ENCODE measurements at places on chromosomes 6 and 20. TPM values are rescaled to one million over a fixed set of nuclear protein-coding genes. Genes with fewer than 3 reads are reported as not detected.

DNA sequence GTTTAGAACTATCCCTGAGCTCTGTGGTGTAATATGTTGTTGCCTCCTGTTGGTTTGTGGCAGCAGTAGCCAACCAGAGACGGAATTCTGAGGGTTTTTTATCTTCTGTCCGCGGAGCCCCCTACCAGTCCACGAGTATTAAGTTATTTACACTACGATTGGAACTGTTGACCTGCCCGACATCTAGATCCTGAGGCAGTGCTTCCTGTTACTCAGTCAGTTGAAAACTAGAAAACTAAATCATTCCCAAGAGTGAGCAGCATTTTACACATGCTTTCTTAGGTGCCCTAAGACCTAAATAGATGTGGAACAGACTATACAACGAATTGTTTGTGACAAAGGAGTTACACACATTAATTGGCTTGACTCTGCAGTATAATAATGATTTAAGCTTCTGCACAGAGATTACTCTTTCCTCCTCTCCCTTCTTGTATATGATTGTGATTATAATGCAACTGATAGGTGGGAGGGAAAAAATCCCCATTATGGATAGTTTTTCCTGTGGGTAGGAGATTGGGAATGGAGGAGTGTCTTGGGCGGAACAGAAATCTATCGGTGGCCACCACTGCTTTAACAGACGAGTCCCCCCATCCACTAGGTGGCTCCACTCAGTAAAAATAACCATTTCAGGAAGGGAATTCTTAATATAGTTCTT, 1.7 kb downstream of the LOC128125822 start:
- DNase-seq = no peak

- DNase-seq = no peak
Measured at GRCh38 chr6:112235956-112236355, 18.4 kb downstream of the LAMA4 start.

- DNase-seq = no peak
Measured at GRCh38 chr6:15308435-15309213, 62.8 kb downstream of the JARID2 start.

- DNase-seq = no peak
Measured at GRCh38 chr6:56716229-56716628, 73.5 kb upstream of the DST start.

- DNase-seq = no peak
Measured at GRCh38 chr6:14017626-14018475, 93.1 kb downstream of the RNF182 start.

GRCh38 chr6:2715737-2716136, 35.0 kb downstream of the MYLK4 start:
- no peak for DNase-seq

GRCh38 chr6:151436802-151437201, 15.1 kb downstream of the RMND1 start:
- DNase-seq = no peak

DNA sequence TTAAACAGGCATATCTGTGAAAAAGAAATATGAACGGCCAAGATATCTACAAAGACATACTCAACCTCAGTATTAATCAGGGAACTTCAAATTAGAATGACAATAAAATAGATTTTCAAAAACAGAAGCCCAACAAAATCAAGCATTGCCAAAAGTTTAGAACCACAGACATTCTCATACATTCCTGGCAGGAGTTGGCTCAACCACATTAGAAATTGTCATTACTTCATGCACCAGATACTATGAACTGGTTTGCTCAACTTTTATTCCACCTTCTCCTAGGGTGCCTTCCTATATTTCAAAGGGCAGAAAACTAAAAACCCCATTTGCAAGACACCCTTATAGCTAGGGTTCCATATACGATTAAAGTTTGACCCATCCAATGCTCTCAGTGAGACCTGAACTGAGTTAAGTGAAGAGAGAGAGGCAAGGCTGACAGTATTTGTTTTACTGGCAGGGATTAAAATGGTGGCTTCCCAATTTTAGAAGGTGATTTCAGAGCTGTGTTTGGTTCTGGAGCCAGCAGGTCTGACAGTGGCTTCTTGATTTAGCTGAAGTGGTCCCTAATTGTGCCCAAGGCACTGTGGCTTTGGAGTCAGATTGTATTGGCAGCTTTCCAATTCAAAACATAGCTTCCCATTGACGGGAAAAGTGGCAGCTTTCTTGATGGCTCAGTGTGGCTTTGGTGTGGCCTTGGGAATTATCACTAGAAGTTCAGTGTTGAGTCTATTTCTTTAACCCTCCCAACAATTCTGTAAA, 77.1 kb upstream of the CDYL start:
- no peak for DNase-seq

- no peak for DNase-seq
Measured at GRCh38 chr6:46505693-46506512, 14.7 kb upstream of the RCAN2 start.

GRCh38 chr6:146258206-146258605, 229.3 kb downstream of the GRM1 start:
- no peak for DNase-seq

GRCh38 chr20:258269-258858, 840 bp downstream of the DEFB132 start:
- DNase-seq = no peak

DNA sequence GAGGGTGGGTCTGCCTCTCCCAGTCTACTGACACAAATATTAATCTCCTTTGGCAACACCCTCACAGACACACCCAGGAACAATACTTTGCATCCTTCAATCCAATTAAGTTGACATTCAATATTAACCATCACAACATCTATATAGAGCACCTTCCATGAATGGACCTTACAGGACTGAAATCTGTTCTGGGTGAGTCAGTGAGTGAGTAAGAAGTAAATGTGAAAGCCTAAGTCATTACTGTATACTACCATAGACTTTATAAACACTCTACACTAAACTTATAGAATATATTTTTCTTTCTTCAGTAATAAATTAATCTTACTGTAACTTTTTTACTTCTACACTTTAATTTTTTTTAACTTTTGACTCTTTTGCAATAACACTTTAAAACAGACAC, 993.8 kb upstream of the MAP3K7 start:
- no peak for DNase-seq

DNA sequence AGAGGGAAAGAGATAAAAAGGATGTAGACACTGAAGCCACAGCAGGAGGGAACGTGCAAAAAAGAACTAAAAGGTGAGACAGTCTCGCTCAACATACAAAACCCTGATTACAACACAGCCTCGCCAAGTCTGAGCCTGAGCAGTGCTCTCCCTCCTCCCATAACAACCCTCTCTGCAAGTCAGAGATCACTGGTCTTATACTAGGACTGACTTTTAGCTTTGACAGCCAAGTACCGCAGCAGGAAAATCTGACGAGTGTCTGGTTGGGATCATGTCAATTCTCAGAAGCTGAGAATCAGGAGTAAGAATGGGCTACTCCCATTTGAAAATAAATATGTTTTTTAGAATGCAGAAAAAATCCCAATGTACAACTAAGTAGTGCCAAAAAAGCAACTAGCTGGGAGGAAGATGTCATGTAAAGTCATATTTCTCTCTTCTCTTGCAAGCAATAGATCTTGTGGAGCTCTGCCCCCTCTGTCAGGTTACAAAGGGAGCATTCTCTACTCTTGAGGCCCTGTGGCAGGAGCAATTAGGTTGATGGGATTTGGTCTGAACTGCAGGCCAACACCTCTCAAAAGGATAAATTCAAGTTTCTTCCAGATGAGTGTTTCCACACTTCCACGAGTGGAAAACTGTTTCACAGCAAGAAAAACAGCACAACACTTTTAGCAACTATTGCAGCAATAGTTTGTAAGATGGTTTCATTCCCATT, 118.9 kb upstream of the COL21A1 start:
- no peak for DNase-seq

- DNase-seq = no peak
Measured at GRCh38 chr20:25017257-25017803, 24.8 kb upstream of the APMAP start.

DNA sequence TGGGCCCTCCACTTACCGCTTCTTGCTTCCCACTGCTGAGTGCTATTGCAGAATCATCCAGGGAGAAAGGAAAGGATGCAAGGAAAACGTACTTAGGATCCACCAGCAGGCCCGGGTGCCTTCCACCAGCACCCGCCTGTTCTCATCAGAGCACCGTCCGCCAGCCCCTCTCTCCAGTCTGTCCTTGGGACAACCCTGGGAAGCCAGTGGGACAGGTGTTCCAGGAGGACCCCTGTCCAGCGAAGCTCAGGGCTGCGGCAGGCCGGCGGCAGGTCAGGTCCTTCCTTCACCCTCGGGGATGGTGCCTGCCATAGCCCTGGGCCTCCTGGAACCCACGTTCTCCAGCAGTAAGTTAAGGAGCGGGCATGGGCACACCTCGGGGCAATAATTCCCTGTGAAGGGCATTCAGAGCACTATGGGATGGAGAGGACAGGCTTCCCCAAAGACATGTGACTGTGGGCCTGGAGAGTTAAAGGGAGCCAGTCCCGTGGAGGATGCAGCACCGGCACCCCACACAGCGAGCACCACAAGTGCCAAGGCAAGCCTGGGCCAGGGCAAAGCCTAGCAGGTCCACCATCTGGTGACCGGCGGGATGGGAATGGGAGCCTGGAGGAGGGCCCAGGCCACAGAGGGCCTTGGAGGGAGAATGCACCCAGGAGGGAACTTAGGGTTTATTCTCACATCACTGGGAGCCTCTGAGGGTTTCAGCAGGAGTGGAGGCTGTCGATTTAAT, 396.7 kb downstream of the TAF4 start:
- no peak for DNase-seq

DNA sequence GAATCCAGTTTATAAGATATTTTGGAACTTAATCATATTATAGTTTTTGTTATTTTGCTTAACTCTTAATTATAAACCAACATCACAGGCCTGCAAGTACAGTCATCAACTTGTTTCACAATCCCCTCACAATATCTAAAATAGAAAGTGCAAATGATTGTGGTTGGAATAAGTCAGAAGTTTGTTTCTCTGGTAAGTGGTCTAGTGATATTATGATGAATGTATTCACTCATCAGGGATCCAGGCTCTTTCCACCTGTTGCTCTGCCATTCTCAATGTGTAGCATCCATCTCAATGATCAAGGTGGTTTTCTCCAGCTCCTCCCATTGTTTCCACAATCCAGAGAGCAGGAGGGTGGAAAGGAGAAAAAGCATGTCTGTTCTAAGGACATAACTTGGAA, 54.2 kb downstream of the OPN5 start:
- DNase-seq = no peak

DNA sequence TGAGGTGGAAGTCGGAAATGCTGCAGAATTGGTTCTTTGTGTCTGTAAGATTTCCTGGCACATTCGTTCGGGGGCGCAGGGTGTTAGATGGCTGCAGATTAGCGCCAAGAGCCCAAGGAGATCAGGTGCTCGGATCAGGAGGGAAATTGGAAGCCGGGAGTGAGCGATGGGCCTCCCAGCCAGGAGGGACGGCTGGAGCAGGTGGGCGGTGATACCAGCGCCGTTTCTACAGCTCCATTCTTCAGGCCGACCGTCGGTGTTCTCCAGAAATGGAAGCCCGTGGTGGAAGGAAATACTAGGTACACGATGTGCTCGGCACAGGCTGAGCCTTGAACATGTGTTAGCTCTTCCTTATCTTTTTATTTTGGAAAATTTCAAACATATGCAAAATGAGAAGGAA, 6.5 kb downstream of the SIRPA start:
- no peak for DNase-seq

DNA sequence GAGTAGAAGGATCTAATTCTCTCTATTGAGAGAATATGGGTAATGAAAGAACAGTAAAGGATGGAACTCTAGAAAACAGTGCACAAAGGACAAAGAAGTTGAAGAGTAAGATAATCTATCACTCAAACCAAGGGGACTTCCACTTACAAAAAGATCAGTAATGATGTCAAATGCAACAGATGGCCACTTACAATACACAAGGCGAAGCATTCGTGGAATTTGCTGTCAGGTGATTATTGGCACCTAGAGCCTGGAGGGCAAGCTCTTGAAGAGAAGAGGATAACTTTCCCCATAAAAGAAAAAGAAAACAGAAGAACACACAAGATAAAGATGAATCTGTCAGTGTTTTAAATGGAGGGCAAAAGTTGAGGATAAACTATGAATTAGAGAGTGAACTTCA, 256.0 kb upstream of the TCF21 start:
- DNase-seq = no peak

The ZSCAN23 gene
- 4.7 TPM for total RNA-seq

The TOX2 gene
- total RNA-seq = 5.6 TPM

The HLA-DRA gene
- total RNA-seq = 130 TPM

The HAO1 gene
- not detected for total RNA-seq

The DEFB124 gene
- total RNA-seq = 0.45 TPM

The TRIM38 gene
- total RNA-seq = 5.1 TPM

All from ovary (tissue), 10 donors.